Mesendoderm (in vitro differentiated cells): ENCODE measurements at places on chromosomes 11 and 22.

DNA sequence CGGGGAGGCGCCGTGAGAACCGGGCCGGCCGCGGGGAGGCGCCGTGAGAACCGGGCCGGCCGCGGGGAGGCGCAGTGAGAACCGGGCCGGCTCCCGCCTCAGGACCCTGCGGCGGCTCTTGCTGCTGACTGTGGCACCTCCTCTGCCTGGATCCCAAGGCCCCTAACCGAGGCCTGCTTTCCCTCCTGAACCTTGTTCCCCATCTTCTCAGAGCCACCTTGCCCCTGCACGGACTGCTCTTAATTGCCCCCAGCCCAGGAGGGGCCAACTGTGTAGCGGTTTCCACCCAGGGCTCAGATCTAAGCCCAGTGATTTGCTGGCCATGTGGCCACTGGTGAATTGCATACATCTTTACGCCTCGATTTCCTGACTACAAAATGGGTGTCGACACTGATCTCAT is 112.2 kb upstream of the B3GAT1 start:
- H3K4me3 ChIP-seq: no peak overlapping the region
- H3K27me3 ChIP-seq: no peaks in the 10 kb centered on the region
- H3K4me1 ChIP-seq: no peaks in the 10 kb centered on the region
- no peak overlapping the region for H3K27ac ChIP-seq
- no peaks in the 10 kb centered on the region for H3K36me3 ChIP-seq
- no peak for DNase-seq

DNA sequence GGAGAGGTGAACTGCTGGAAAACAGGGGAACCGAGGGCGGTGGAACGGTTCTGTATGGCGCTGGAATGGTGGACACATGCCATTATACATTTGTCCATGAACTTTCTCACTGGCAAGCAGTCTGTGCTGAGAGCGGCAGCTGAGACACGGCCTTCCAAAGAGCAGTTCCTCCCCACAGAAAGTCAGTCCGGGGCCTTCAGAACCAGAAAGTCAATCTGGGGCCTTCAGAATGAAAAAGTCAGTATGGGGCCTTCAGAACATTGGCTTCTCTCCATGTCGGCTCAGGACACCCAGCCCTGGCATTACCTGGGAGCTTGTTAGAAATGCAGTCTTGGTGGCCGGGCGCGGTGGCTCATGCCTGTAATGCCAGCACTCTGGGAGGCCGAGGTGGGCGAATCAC is 8.8 kb downstream of the TXN2 start:
- H3K4me3 ChIP-seq: no peak overlapping the region
- no peaks in the 10 kb centered on the region for H3K4me1 ChIP-seq
- no peak for DNase-seq
- H3K27me3 ChIP-seq: no peaks in the 10 kb centered on the region
- H3K36me3 ChIP-seq: peaks cover 4% of the 10 kb centered on the region

DNA sequence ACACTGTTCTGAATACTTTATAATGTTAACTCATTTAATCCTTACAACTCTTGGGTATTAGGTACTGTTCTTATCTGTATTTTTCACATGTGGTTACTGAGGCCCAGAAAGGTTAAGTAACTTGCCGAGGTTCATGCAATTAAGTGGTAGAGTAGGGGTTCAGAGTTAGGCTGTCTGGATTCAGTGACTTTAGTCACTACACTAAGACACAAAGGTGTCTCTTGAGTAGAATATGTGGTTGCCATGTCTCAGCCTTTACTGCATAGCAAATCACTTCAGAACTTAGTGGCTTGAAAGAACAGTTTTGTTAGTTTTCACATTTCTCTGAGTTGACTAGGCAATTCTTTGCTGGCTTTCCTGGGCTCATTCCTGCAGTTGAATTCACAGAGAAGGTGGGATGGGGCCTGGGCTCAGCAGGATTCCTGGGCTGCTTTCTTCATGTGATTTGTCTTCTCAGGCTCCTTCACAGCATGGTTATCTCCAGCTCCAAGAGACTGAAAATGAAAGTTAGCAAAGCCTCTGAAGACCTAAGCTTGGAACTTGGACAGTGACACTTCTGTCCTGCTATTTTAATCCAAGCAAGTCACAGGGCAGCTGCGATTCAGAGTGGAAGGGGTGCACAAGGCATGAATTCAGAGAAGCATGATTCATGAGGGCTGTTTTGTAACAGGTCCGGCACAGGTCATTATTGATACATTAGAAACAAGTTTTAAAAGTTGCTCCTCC is 68.3 kb downstream of the SPECC1L start:
- no peaks in the 10 kb centered on the region for H3K27me3 ChIP-seq
- peak; percentile 44 for DNase-seq
- H3K27ac ChIP-seq: peak overlapping the region; percentile 47
- peaks cover 1% of the 10 kb centered on the region for H3K36me3 ChIP-seq

GRCh38 chr11:67652965-67653845 is 2.7 kb upstream of the ACY3 start:
- H3K27me3 ChIP-seq: no peaks in the 10 kb centered on the region
- H3K4me3 ChIP-seq: no peak overlapping the region
- H3K27ac ChIP-seq: no peak overlapping the region
- H3K36me3 ChIP-seq: no peaks in the 10 kb centered on the region
- no peaks in the 10 kb centered on the region for H3K4me1 ChIP-seq

GRCh38 chr11:59183771-59184170 is 11.8 kb downstream of the DTX4 start:
- no peak overlapping the region for H3K27ac ChIP-seq
- no peaks in the 10 kb centered on the region for H3K4me1 ChIP-seq
- no peaks in the 10 kb centered on the region for H3K27me3 ChIP-seq
- no peak for DNase-seq
- no peaks in the 10 kb centered on the region for H3K36me3 ChIP-seq

GRCh38 chr11:65651589-65652510 is 10.9 kb downstream of the RELA start:
- no peaks in the 10 kb centered on the region for H3K27me3 ChIP-seq
- peak overlapping the region; percentile 43 for H3K4me3 ChIP-seq
- DNase-seq: no peak
- H3K36me3 ChIP-seq: no peaks in the 10 kb centered on the region
- peak overlapping the region; percentile 57 for H3K27ac ChIP-seq

DNA sequence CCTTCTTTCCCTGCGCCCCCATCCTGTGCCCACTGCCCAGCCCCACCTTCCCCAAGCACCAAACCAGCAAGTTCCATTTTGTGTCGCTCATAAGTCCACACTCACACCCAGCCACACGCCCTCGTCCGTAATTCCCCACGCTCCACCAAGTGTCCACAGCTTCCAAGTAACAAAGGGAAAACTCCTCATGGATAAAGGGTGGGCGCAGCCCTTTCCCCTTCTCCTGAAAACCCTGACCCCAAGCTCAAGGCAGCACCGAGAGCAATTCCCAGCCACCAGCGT is 458 bp downstream of the FXYD6 start:
- DNase-seq: no peak
- peaks cover 9% of the 10 kb centered on the region for H3K4me1 ChIP-seq
- H3K4me3 ChIP-seq: peak overlapping the region; percentile 75
- H3K36me3 ChIP-seq: no peaks in the 10 kb centered on the region

GRCh38 chr11:46149826-46150225 is 28.6 kb upstream of the PHF21A start:
- H3K4me3 ChIP-seq: no peak overlapping the region
- no peak for DNase-seq
- no peaks in the 10 kb centered on the region for H3K27me3 ChIP-seq

- no peaks in the 10 kb centered on the region for H3K36me3 ChIP-seq
- H3K27me3 ChIP-seq: no peaks in the 10 kb centered on the region
- DNase-seq: no peak
- no peaks in the 10 kb centered on the region for H3K4me1 ChIP-seq
- H3K4me3 ChIP-seq: no peak overlapping the region
Measured at GRCh38 chr22:45575607-45576272, 73.1 kb downstream of the FBLN1 start.

GRCh38 chr11:119875841-119876600 is 147.0 kb upstream of the NECTIN1 start:
- H3K27ac ChIP-seq: no peak overlapping the region
- H3K4me3 ChIP-seq: no peak overlapping the region
- H3K36me3 ChIP-seq: no peaks in the 10 kb centered on the region
- H3K27me3 ChIP-seq: no peaks in the 10 kb centered on the region
